ENCODE measurements at places on chromosomes 4 and X.

DNA sequence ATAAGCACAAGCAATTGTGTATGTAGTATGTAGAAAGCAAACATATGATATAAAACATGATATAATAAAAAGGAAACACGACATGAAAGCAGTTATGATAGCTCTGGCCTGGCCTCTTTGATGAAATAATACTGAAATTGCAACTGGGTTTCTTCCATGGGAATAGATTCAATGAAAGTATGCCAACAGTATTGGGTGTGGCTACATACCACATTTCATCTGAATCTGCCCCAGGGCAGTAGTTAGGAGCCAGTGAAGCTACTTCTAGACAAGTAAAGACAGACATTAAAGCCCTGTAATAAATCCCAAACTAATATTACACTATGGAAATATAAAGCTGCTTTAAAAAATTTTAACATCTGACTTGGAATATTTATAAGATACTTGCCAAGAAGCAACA, 207.3 kb downstream of the FBXW7 start:
- DNase-seq: no peak

- no peak for DNase-seq
Observed at GRCh38 chr4:184459413-184459812, 14.9 kb downstream of the IRF2 start.

GRCh38 chrX:103550415-103551051, 31.2 kb upstream of the RAB40A start:
- no peak for DNase-seq

- no peak for DNase-seq
Observed at GRCh38 chr4:40886931-40887763, 137.4 kb downstream of the NSUN7 start.

DNA sequence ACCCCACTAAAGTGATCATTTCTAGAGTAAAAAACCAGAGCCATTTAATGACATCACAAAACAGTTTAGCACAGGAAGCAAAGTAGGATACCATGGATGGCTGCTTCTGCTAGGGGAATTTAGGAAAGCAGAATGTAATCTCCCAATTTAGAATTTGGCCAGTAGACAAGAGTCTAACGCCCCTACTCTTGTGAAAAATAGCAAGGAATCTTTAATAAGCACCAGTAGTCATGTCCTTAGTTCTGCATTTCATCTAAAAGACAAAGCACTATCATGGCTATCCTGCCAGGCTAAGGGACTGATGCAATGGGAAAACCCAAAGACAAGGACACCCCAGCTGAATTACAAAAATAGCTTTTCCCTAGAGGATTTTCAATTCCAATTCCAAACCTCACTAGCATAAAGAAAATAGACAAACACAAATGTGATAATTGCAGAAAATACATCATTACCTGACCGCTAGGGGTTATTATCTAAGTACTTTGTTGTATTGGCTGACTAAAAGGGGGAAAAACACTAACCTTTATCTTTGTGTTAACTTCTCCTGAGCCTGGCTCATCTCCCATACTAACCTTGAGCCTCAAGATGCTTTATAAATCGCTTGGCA, 2.6 kb upstream of the AMMECR1 start:
- no peak for DNase-seq

- no peak for DNase-seq
Observed at GRCh38 chr4:11397146-11397545, 31.5 kb downstream of the HS3ST1 start.

GRCh38 chr4:15779306-15779705, 1.2 kb downstream of the CD38 start:
- no peak for DNase-seq

- no peak for DNase-seq
Observed at GRCh38 chr4:17195461-17196275, 297.2 kb upstream of the LDB2 start.

GRCh38 chr4:79687006-79687405, 279.0 kb upstream of the GK2 start:
- DNase-seq: no peak

DNA sequence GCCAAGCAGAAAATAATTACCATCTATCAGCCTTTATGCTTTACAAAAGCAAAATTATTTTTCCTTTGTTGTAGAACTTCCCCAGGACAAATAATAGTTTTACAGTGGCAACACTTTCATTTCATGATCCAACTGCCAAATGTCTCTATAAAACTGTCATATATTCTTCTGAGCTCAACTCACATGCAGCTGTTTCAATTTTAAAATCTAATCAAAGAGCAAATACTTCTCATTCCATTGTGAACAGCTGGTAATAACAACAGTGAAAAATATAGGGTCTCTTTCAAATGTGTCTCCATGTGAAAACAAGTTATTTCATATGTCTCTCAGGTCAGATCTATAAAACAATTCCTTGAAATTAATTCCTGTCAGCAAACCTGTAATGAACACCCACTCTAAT, 270.6 kb upstream of the SLC7A11 start:
- no peak for DNase-seq

GRCh38 chr4:140020457-140021361, 133.3 kb downstream of the MAML3 start:
- no peak for DNase-seq

DNA sequence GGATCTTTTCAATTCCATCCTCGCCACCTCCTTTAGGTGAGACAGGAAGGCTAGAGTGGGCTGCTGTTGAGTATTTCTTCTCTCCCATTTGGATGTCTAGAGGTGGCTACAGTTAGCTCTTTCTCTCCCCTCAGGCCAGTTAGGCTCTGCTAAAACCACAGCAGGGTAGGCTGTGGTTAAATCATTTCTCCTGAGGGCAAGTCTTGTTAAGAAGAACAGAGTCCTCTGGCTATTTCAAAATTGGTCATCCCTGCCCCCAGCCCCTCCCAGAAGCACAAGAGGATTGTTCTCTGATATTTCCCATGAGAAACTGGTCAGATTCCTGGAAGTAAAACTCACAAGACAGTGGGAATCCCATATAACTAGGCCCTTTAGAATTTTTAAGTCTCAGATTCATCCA, 1359.5 kb downstream of the TECRL start:
- no peak for DNase-seq

- DNase-seq: peak; percentile 14
Observed at GRCh38 chr4:165355900-165356300, 22.9 kb upstream of the CPE start.

- DNase-seq: no peak
Observed at GRCh38 chrX:23631136-23631535, 36.2 kb upstream of the PRDX4 start.

GRCh38 chr4:141541851-141542250, 94.5 kb upstream of the IL15 start:
- DNase-seq: no peak

GRCh38 chr4:154939851-154940250, 158.8 kb downstream of the RBM46 start:
- DNase-seq: no peak

DNA sequence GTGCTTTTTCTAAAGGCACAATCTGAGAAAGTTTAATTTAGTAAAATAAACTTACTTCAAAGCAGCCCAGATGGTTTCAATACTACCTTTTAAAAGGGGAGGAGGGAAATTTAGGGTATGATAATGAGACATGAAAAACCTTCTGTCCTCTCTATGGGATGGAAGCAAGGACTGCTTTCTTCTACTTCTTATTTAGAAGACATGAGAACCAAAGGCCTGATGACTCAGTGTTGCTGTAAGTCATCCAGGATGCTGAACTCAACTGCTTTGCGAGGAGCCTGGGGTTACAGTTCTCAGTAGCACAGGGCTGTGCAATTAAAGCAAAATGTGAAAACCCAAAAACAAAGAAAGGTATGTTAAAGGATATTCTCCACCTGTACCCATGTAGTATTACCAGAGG, 140.8 kb upstream of the EDNRA start:
- no peak for DNase-seq

DNA sequence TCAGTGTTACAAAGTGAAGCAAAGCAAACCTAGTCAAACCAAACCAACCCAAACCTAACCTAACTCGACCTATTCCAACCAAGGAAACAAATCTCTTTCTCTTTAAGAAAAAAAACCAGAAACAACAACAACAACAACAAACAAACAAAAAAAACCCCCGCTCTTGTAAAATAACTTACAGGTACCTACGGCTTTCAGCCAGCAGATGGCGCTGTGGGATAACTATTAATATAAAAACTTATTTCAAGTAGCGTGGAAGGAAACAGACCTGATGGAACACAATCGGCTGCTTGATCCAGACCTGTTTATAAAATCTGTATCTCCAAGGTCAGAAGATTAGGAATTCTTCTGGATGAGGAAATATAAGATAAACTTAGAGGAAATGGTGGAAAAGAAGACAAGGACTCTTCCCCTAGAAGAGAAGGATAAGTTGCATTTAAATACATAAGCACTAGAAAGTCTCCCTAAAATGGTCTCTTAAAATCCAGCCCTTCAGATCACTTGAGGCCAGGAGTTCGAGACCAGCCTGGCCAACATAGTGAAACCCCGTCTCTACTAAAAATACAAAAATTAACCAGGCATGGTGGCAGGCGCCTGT, 34.4 kb upstream of the CDKL5 start:
- DNase-seq: peak; percentile 4

GRCh38 chr4:136650541-136651277, 881.6 kb downstream of the PCDH18 start:
- no peak for DNase-seq

DNA sequence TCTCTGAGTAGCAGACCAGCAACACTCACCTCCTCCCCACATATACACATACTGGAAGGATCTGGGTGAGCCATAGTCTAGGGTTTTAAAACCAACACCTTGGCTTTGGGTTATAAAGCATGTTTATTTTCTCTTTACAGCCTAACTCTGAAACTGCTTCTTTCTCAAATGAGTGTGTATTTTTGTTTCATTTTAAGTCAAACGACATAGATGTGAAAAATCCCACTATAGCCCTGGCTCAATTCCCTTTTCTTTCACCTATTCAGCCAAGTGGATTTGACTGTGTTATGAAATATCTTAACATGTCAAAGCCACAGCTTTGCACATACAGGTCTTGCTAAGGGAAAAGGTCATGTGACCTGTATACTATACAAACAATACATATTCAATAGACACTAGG, 13.8 kb downstream of the NEXMIF start:
- no peak for DNase-seq

DNA sequence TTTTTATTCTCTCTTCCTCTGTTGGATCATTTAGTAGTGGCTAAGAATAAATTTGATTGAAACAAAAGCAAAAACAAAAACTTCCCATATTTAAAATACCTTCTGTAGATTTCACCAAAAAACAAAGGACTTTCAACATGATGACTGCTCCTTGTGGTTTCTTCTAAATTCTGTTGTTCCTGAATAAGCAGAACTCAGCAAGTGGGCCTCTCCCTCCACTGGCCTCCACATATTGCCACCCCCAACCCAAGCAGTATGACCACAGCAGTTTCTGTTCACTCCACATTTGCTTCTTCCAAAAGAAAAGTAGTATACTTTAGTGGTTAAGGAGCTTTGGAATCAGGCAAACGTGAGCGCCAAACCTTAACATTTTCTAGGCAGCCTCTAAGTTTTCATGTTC, 114.7 kb downstream of the COX18 start:
- no peak for DNase-seq

GRCh38 chrX:148928811-148929210, 428.4 kb downstream of the AFF2 start:
- DNase-seq: no peak

- DNase-seq: no peak
Observed at GRCh38 chrX:96721354-96721753, 36.7 kb downstream of the DIAPH2 start.

GRCh38 chr4:81052119-81053068, 21.9 kb downstream of the BMP3 start:
- DNase-seq: peak; percentile 25

Measured in activated naive CD8-positive, alpha-beta T cell treated with anti-CD3 and anti-CD28 coated beads for 36 hours (primary cell).